Activated T-cell treated with anti-CD3 and anti-CD28 coated beads for 24 hours (primary cell): ENCODE measurements at places on chromosomes 1 and 21.

DNA sequence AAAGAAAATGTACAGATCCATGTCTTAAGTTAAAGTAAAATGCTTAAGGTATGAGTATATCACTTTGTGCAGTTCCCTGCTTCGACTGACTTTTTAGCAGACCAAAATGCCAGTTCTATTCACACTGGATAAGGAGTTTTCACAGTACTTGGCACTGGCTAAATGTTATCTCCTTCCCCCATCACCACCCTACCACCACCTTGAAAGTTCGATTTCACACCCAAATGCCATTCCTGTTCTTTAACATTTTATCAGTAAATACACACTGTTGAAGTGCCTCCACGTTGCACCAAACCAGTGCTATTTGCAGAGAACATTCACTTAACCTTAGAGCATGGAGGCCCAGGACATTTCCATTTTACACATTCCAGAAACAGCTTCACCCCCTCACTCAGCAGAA is 100.0 kb downstream of the URB2 start:
- DNase-seq = no peak

DNA sequence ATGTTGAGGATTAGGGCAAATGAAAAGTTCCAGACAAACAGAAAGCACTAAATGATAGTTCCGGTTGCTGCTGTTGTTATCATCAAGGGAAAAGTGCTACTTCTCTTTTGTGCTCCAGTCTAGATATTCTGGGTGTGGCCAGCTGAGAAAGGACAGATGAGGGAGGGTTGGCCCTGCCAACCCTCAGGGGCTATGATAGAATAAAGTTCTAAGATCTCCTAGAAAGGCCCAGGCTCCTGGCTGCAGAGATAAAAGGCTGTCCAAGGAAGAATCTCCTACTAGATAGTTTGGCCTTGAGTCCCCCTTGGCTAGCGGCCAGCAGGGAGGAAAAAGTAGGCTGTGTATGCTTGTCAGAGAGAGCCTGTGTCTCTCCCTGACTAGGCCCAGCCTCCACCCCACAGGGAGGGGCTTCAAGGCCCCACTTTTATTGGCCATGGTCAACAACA is 31.5 kb downstream of the RIMS3 start:
- no peak for DNase-seq

DNA sequence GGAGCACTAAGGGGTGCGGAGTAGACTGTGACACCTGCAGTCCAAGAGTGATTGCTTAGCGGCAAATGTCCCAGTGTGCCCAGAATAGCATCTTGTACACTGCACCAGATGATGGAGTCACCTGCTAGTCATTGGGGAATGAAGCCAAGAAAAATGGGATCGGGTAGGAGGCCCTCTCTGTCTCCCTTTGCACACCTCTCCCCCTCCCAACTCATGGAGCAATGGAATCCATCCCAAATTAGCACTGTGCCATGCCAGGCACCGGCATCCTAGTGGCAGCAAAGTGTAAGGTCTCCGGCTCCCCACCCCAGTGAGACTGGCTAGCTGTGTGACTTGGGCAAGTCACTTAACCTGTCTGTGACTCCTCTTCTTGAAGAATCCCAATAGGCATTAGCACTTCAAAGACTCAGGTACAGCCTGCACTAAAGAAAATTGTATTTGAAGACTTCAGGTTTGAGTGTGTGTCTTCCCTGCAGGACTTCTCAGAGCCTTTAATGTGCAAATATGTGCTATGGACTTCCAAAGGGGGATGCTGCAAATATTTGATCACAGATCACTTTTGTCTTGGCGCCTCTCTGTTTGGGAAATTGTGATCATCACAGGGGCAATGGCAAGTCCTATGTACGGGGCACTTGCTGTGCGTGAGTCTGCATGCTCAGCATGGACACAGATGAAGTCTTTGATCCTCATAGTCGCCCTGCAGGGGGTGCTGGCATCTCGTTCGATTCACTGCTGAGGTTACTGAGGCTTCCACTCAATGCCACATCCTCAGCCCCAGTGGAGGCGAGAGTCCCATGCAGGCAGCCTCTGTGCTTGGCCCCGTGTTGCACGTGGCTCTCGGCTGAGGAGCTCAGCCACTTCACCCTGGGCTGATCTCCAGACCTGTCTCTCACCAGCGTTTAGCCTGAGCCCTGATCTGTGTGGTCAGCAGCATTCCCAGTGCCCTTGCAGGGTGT is 272.9 kb upstream of the C1orf174 start:
- DNase-seq = no peak

DNA sequence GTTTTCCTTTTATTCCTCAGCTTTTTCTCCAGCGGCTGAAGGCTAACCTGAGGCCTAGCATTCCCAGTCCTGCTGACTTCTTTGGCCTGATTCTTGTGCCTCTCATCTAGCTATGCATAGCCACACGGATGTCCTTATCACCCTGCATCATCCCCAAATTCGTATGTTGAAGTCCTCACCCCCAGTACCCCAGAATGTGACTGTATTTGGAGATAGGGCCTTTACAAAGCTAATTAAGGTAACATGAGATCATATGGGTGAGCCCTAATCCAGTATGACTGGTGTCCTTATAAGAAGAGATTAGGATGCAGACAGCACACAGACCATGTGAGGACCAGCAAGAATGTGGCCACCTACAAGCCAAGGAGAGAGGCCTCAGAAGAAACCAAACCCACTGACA is 44.6 kb downstream of the CDCP2 start:
- DNase-seq = no peak

- no peak for DNase-seq
These were observed 125.6 kb downstream of the URB2 start for GRCh38 chr1:229751610-229752009.

GRCh38 chr1:36594023-36594422 is 111.3 kb upstream of the CSF3R start:
- no peak for DNase-seq

DNA sequence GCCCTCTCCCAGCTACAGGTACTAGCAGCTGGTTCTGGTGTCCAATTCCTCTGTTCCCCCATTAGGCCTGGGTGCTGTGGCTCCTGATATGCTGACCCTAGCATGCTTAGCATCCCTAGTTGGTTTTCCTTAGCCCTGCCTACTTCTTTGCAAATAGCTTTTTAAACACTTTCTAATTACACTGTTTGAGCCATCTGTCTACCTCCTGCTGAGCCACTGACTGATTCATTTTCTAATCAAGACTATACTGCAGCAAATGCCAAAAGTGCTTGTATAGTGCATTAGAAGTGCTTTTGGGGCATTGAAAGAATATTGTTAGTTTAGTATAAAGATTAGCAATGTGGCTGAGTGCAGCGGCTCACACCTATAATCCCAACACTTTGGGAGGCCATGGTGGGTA is 36.3 kb downstream of the ERICH3 start:
- no peak for DNase-seq

- no peak for DNase-seq
These were observed 3.2 kb downstream of the PTP4A2 start for GRCh38 chr1:31934706-31935629.

GRCh38 chr1:232893481-232894313 is 56.7 kb upstream of the NTPCR start:
- DNase-seq = no peak

DNA sequence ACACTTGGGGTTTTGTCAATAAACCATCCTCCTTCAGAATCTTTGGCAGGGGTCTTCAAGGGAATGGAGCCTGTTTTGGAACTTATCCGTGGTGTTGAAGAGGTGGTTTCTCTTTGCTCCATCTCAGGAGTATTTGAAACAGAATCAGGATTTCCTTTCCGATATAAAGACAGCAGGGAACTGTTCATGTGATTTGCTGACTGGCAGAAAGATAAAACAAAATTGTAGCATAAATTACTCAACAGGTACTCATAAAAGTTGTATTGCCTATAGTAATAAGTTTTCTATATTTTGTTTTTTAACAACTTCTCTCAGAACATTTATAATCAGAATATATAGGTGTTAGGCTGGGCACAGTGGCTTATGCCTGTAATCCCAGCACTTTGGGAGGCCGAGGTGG is 21.9 kb downstream of the NVL start:
- no peak for DNase-seq

GRCh38 chr1:158105352-158106095 is 75.2 kb upstream of the CD1D start:
- DNase-seq = no peak

DNA sequence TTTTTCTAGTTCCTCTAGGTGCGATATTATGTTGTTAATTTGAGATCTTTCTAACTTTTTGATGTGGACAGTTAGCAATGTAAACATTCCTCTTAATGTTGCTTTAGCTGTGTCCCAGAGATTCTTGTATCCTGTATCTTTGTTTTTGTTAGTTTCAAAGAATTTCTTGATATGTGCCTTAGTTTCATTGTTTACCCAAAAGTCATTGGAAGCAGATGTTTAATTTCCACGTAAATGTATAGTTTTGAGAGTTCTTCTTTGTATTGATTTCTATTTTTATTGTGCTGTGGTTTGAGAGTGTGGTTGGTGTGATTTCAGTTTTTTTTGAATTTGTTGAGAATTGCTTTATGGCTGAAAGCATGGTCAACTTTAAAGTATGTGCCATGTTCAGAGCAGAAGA is 319.4 kb downstream of the PTBP2 start:
- DNase-seq = no peak

DNA sequence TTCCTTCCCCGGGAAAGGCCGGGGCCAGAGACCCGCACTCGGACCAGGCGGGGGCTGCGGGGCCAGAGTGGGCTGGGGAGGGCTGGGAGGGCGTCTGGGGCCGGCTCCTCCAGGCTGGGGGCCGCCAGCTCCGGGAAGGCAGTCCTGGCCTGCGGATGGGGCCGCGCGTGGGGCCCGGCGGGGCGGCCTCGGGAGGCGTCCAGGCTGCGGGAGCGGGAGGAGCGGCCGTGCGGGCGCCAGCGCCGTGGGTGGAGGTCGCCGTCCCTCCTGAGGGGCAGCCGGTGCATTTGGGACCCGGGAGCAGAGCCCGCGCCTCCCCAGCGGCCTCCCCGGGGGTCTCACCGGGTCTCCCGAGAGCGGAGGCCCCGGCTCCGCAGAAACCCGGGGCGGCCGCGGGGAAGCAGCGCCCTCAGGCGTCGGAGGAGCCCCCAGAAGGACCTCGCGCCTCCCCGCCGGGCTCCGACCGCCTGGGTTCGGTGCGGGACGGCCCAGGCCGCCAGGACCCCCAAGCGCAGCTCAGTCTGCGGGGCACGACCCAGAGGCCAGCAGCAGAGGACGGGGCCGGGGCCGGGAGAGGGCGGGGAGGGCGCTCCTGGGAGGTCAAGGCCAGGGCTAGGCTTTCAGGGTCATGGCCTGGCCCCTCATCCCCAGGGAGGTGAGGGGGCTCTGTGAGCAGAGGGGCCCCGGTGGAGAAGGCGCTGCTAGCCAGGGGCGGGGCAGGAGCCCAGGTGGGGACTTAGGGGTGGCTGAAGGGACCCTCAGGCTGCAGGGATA is 7.2 kb upstream of the SLX9 start:
- no peak for DNase-seq

- no peak for DNase-seq
These were observed 157.2 kb downstream of the PLA2G4A start for GRCh38 chr1:186985889-186986491.
